ENCODE measurements at places on chromosomes 6 and 20.
A peak's percentile ranks its signal among the peaks of the same experiment; 100 is the strongest.

DNA sequence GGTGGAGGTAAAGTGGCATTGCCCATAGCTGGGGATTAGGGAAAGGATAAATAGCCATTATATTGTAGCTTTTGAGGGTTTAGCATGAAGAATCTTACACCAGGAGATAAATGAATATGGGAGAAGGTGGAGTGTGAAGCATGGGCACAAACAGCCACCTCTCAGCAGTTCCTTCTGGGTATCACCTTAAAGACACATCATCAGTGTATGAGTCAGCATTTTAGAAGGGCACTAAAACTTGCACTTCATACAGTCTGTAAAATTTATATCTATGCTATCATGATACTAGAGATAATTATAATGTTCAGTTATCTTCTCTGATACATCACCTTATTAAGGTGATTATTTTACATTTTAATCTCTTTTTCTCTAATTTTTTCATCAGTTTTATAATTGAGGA is 25.3 kb downstream of the SLC35A1 start:
- no peak for DNase-seq

DNA sequence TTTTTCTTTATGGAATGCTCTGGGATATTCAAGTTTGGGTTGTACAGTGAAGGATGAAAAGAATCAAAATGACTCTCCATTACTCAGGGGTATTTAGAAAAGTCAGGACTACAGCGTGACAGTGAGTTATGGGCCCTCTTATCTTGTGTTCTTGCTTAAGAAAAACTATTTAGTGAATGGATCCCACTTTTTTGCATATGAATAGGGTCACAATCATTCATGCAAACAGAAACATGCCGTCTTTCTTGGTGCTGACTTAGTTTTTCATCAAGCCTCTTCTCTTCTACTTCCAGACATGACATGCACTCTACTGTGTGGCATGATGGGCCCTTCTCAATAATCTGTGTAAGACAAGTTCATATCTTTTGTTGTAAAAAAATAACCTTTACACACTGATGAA is 488.4 kb upstream of the MMS22L start:
- DNase-seq, result no peak

DNA sequence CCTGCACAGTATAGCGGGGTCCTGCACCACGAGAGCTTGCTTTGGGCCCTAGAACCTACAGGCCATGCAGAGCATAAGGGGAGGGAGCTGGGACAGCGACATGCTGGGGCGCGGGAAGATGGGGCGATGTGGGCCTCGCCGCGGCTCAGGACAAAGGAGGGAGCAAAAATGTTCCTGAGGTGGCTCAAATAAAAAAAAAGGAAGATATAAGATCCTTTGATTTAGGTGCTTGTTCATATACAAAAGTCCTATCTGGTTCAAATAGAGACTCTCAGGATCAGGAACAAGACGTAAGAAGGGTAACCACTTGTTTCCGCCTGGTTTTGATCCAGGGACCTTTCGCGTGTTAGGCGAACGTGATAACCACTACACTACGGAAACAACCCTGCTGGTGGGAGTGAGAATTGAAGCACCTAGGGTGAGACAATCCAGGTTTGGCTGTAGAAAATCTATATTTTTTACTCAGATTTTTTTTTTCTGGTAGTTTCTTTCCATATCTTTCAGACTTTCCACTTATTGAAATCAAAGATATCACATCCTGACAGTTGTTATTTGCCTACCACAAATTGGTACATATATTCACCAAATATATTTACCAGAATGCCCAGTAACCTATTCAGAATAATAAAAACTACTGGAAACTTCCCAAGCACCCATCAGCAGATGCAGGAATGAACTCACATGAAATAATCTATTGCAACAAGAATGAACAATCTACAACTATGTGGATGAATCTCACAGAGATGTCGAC is 177.9 kb upstream of the ZNF184 start:
- DNase-seq, result peak; percentile 87

GRCh38 chr6:16851044-16851540 is 89.8 kb upstream of the ATXN1 start:
- no peak for DNase-seq

- DNase-seq, result no peak
Observed at GRCh38 chr6:39973661-39974060, 39.4 kb upstream of the MOCS1 start.

- no peak for DNase-seq
Observed at GRCh38 chr6:155011809-155012291, 16.7 kb downstream of the TIAM2 start.

GRCh38 chr6:152975204-152975915 is 7.5 kb downstream of the FBXO5 start:
- DNase-seq, result peak; percentile 26

- no peak for DNase-seq
Observed at GRCh38 chr6:89287351-89288028, 27.6 kb downstream of the GABRR2 start.

GRCh38 chr6:45132059-45132458 is 196.1 kb upstream of the RUNX2 start:
- no peak for DNase-seq

DNA sequence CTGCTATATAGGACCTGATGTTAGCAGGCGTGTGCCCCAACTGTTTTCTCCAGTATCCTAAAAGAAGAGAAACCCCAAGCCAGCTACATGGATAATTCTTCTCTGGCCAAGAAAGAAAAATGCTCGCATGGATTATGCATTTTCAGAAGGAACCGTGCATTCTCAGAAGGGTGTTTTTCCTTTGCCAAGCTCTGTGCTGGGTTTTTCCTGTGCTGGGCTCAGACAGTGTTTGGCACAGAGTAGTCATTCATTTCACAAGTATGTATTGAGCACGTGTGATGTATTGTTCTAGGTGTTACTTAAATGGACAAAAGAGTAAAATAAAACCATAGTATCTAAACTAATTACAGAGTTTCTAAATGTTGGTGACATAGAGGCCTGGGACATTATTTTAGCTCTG is 62.7 kb upstream of the ZNF133 start:
- no peak for DNase-seq

All from activated CD4-positive, alpha-beta T cell treated with anti-CD3 and anti-CD28 coated beads, Interleukin-2, amount 50 U/mL, for 16 hours (primary cell).